Stimulated activated CD8-positive, alpha-beta memory T cell treated with anti-CD3 and anti-CD28 coated beads, Interleukin-2, amount 100 ng/mL, for 48 hours (primary cell): ENCODE measurements at places on chromosomes 11 and 22.

- no peak for DNase-seq
Measured at GRCh38 chr11:129738242-129738641, 77.4 kb upstream of the TMEM45B start.

DNA sequence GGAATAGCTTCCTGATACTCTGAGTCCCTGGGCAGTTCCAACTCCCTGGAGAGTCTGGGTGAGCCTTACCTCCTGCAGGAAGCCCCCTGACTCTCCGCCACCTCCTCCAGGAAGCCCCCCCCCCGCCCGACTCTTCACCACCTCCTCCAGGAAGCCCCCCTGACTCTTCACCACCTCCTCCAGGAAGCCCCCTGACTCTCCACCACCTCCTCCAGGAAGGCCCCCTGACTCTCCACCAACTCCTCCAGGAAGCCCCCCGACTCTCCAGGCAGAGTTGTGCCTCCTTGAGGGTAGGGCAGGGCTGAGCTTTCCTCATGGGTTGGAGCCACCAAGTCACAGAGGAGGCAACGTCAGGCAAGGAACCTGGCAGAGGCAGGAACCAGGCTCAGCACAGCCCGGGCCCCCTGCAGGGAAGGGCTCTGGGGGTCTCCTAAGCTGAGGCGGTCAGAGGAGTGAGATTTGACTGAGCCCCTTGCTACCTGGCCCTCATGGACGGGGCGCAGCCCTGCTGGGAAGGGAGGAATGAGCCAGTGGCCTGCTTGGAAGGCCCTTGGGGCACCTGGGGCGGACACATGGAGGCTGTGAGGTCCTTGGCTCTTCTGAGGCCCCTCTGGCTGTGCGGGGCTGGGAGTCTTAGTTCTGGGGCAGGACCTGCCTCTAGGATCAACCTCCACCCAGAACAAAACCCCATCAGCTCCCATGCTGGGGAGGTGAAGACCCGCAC, 18.1 kb downstream of the MRGPRG start:
- DNase-seq: no peak

DNA sequence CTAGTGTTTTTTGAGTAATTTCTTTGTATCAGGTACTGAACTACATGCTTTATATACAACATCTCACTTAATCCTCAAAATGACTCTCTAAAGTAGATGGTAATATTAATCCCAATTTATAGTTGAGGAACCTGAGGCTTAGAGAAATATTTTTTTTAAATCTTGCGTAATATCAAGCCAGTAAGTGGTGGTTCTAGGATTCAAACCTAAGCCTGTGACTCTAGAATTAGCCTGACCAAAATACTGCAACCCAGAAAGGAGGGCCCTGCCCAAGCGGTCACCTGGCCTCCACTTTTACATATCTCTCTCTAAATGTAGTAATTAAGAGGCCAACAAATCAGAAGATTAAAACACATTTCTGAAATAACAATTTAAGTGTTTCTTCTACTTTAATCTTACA, 28.6 kb downstream of the SLC36A4 start:
- DNase-seq: no peak

- DNase-seq: peak; percentile 57
Measured at GRCh38 chr11:59560290-59560701, 49.0 kb downstream of the OR4D9 start.

DNA sequence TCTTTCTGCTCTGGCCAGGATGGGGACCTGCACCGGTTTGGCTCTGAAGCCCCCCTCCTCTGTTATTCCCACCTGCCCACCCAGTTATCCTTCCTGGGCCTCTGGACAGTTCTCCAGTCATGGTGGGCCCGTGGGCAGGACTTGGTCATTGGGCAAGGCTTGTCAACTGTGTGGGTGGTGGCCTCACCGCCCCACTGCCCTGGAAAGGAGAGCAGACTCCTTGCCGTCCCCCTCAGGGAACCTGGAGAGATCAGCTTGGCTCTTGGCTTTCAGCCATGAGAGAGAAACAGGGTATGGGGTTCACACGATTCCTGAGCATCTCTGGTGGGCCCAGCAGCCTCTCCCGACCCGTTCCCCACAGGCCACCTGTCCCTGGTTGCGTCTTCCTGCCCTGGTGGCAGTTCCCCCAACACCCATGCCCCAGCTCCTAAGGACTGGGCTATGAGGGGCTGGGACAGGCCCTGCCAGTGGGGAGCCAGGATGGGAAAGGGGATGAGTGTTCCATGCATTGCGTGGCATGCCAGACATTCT, 92.3 kb downstream of the MORC2 start:
- no peak for DNase-seq

GRCh38 chr11:12001186-12001585, 7.2 kb downstream of the DKK3 start:
- no peak for DNase-seq

DNA sequence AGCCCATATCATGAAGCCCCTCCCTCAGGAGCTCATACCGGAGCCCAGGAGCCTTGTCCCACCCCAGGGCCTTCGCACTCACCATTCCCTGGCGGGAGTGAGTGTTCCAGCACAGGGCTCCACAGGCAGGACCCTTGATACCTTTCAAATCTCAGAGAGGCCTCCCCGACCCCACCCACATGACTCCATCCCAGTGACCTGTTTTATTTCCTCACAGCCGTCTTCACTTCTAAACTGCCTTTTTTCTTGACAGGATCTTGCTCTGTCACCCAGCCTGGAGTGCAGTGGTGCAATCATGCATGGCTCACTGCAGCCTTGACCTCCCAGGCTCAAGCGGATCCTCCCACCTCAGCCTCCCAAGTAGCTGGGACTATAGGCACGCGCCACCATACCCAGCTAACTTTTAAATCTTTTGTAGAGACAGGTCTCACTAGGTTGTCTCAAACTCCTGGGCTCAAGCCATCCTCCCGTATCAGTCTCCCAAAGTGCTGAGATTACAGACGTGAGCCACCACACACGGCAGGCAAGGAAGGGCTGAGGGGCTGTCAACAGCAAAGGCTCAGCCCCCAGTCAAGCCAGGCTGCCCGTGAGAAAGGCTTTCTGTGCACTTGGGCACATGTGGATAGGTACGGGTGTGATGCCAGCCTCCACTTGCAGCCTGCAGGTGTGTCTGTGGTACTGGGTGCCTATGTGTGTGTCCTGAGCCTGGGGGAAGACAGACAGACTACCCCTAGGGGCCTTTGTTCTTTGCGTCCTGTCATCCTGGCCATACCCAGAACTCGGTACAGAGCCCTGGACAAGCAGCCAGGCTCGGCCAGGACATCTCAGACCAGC, 9.3 kb downstream of the RPL3 start:
- DNase-seq: no peak

DNA sequence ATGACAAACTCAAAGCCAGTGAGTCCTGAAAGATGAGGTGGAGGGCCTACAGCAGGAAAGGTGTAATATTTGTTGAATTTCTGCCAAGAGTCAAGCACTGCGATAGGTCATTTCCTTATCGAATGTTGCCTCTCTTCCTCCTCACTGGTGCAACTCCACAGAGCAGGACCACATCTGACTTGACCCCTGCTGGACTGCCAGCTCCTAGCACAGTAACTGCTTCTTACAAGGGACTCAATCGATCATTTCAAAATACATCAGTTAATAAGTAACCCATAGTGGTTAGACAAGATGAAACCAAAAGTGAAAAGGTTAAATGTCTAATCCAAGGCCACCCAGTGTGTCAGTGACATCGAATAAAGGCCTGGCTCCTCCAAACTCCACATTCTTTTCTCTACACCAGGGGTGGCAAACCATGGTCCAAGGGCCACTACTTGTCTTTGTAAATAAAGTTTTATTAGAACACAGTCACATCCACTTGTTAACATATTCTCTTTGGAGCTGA, 98.5 kb upstream of the CSNK2A3 start:
- DNase-seq: no peak

GRCh38 chr22:41919357-41920224, 4.7 kb upstream of the SHISA8 start:
- no peak for DNase-seq

- no peak for DNase-seq
Measured at GRCh38 chr11:58192229-58192628, 3.4 kb downstream of the OR9Q2 start.

DNA sequence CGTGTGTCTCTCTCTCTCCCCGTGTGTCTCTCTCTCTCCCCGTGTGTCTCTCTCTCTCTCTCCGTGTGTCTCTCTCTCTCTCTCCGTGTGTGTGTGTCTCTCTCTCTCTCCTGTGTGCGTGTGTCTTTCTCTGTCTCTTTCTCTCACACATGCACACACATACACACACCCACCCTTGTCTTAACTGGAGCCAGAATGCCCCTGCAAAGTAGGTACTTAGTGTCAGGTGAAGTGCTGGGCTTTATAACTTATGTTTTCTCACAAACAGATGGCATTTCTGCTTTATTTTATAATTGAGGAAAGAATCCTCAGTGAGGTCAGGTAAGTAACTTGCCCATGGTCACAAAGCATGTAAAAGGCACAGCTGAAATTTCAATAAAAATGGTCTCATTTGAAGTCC, 106.0 kb downstream of the CSNK2A3 start:
- no peak for DNase-seq

DNA sequence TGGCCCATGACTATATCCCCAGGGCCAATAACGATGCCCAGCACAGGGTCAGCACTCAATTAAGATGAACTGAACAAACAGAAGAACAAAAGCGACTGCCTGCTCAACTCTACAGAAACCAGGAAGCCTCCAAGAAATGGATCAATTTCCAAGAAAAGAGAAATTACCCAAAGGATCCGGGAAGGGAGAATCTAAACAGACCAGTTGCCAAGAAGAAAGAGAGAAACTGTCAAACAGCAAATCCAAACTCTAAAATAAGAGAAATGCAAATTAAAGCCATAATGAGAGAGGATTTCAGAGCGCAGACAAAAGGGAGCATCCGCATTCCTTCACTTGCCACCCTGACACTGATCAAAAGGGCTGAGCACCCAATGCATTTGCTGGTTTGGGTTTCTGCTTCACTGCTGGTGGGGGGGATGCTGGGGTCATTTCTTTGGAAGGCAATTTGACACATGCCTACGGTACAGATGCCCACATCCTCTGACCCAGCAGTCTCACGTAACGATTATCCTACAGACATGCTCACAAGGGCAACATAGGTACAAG, 37.7 kb upstream of the RFPL3 start:
- no peak for DNase-seq

DNA sequence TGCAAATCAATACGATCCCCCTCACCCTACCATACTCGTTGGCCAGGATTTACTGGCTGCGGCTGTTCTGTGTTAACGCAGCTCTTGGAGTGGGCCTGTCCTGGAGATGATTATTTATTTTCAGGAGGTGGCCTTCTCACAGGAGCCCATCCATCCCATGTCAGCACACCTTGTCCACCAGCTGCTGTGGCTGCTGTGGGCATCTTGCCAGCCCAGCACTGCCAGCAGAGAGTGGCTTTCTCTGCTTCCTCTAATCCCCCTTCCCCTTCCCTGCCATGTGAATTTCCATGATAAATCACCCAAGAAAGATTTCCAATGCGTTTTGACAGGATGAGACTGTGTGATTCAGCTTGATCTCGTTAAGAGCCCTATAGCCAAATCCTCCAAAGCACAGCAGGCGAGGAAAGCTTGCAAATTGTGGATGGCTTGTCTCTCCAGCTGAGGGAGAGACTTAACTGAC, 309.1 kb upstream of the C11orf87 start:
- DNase-seq: no peak

GRCh38 chr11:118001494-118001971, 15.3 kb downstream of the IL10RA start:
- no peak for DNase-seq

GRCh38 chr11:121191818-121192217, 90.8 kb downstream of the TECTA start:
- DNase-seq: no peak

DNA sequence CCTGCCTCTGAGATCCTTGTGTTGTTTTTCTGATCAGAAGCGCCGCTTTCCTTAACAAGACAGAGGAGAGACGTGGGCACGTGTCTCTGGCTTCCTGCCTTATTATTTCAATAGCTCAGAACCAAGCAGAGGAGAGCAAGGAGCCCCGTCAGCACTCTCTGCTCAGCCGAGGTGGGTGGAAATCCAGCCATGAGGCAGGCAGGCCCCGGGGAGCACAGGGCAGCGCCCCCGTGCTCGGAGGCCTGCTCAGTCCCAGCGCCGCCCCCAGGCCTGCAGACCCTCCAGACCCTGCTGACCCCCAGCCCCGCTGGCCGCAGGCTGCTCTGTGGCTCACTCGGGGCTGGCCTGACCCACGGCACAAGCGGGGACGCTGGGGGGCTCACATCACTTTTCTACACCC, 162.8 kb downstream of the BRD1 start:
- DNase-seq: no peak

- no peak for DNase-seq
Measured at GRCh38 chr22:19705181-19705934, 8.9 kb upstream of the SEPTIN5 start.

GRCh38 chr11:89583580-89583979, 92.4 kb upstream of the NOX4 start:
- no peak for DNase-seq

DNA sequence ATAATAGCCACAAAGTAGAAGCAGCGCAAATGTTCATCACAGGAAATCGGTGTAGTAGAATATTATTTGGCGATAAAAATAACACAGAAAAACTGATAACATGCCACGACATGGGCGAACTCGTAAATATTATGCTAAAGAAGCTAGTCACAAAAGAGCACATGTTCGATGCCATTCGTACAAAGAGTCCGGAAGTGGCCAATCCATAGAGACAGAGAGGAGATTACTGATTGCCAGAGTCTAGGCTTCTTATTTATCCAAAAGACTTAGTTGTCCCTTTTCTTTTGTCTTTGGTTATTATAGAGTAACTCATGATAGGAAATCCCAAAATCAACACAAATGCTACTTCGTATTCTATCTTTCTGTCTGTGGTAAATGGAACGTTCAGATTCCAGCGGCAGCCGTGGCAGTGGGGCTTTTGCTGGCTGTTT, 56.5 kb downstream of the MED15 start:
- DNase-seq: no peak

- DNase-seq: no peak
Measured at GRCh38 chr22:27752771-27753170, 48.8 kb downstream of the MN1 start.

DNA sequence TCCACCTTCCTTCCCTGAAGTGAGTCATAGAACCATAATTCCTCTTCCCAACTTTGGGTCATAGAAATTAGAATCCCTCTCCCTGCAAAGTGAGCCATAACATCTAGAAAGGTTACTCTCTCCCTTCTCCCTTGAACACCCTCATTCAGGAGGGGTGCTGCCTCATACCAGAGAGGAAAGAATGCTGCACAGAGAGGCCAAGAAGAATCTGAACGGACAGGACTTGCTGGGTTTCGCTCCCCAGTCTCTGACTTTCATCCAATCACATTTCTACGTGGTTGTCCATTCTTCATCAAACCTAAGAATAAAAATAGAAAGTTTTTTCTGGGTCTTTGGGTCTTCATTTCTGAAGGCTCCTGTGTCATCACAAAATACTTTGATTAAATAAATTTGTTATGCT, 31.0 kb upstream of the BIRC3 start:
- DNase-seq: no peak

- DNase-seq: no peak
Measured at GRCh38 chr11:45884596-45885185, 760 bp upstream of the MAPK8IP1 start.
